HFF-Myc (cell line): ENCODE measurements at places on chromosomes 7 and 10.

- DNase-seq: no peak
Observed at GRCh38 chr10:4635883-4636282, 190.1 kb upstream of the AKR1E2 start.

- DNase-seq: peak; percentile 65
Observed at GRCh38 chr10:82826132-82826531, 951.1 kb downstream of the NRG3 start.

DNA sequence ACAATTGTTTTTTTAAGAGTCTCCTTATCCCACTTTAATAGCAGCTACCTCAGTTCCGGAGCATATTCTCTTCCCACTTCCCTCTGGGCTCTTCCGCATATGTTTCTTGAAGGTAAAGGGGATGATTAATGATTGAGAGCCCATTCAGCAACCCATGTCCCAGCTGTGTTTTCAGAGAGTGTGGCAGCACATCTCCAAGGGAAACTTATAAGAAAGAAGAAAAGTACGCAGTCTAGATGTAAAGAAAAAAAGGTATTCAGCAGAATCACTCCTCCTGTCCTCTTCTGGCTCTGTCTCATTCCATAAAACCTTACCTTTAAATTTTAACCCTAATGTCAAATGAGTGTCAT is 9.7 kb upstream of the ANKRD7 start:
- no peak for DNase-seq

DNA sequence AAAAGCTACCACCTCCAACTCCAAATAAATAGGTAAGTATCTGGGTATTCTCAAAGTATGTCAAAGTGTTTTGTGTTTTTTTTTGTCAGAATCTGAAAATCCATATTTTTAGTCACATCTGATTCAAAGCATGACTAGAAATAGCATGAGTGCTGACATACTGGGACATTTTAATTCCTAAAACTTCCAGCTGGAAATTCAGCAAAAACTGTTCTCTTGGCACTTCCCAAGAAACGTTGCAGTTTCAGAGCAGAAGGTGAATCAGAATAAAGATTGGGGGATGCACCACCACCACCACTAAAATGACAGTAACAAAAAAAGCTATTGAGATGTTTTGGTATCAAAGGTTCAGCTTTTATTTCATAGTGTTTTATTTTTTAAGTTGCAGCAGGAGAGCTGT is 724.6 kb upstream of the CELF2 start:
- DNase-seq: no peak
